ENCODE measurements at places on chromosomes 16 and 17.

GRCh38 chr16:4407543-4408322 is 8.7 kb downstream of the CORO7 start:
- DNase-seq = no peak

DNA sequence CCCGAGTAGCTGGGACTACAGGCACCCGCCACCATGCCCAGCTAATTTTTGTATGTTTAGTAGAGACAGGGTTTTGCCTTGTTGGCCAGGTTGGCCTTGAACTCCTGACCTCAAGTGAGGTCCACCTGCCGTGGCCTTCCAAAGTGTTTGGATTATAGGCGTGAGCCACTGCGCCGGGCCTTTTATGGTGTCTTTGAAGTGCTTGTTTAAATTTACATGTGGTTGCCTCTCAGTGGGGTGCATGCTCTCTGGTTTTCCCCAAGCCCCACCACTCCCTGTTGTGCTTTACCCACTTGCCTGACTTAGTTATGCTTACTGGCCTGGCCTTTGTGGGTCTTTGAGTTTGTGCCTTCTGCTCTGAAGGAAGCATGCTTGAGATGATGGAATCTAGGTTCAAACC is 132.0 kb downstream of the PRKCB start:
- no peak for DNase-seq

DNA sequence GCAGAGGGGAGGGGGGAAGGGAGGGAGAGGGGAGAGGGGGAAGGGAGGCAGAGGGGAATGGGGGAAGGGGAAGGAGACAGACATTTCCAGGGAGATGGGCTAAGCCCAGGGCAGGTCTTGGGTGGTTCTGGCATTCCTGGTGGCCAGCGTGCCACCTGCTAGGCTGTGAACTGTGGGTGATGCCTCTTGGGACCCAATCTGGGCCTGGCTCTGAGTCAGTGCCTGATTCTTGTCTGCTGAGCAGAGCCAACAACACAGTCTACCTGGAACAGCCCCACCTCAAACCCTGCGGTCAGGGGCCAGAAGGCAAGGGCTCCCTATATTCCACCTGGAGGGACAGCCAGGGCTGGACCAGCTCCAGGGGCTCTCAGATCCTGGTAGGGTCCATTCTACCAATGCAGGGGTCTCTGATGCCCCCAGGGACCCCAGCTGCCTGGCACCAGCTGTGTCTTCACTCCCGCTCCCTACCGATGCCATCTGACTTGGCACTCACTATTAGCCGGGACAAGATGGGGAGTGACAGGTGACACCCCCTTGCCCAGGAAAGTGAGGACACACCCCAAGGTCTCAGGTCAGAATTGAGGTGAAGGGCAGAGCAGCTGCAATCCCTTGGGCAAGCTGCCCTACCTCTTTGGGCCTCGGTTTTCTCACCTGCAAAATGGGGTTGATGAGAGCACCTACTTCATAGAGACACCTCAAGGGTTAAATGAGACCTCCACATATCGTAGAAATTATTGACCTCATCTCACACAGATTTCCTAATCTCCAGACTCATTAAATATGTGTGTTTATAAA is 87.2 kb downstream of the LITAF start:
- no peak for DNase-seq

DNA sequence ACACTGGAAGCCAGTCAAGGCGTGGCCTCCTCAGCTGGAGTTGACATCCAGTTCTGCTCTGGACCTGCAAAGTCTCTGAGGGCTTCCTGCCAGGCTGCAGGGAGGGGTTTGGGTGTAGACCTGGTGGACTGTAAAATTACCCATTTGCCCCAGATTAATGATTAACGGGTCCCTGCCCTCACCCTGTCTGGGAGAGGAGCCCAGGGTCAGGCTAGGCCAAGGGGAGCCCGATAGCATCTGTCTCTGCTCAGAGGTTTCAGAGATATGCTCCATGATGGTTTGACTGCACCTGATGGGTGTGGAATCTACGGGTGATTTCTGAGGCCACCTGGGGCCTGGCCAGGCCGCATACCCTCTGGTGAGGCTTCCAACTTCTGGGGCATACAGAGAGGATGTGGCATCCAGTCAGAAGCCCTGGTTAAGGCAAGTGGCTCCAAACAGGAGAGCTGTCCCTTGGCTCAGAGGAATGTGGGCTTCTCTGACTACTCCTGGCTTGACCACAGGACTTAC is 11.2 kb downstream of the PPY start:
- no peak for DNase-seq
